ENCODE measurements at places on chromosomes 2 and 18.

DNA sequence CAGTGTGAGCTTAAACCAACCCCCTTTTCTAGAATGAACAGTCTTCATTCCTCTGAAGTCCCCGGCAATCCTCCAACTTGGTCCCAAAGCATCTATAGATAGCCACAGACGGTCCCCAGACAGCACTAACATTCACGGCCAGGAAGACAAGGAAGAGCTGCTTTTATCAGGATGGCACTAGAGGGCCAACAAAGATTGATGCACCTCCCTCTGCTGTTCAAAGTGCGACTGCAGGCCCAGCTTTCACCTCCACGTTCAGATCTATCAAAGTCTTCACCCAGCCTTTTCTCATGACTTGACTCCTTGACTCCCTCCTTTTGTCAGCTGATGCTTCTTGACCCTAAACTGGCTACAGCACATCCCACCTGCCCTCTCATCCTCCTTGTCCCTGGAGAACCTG lies 54.3 kb downstream of the RNF152 start:
- DNase-seq, result no peak

DNA sequence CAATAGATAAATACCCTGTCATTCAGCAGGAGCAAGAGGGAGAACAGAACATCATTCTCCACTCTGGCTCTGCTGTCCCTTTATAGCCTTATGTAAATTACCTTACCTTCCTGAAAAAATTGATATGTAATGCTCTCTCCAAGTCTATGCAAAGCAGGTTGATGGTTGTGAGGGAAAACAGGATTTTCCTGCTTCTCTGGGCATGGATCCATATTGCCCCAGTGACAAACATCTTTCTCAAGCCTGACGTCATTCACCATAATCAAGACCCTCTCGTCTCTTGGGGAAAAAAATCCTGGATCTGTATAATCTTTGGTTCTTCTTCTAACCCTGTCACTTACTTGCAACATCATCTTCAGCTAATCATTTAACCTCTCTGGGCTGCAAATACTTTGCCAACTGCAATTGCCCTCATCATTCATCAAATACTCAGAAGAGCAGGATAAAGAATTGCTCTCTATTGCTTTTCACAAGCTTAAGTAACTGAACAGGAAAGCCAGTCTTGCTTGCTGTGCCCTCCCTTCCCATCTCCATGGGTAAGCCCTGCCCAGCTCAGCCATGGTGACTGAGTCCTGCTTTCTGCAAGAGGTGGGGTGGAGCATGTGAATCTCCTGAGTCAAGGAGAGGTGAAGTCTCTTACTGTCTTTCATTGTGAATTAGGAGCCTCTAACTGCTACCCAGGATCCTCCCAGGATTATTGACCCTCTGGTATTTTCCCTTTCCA lies 123.7 kb upstream of the KLF7 start:
- DNase-seq, result no peak

DNA sequence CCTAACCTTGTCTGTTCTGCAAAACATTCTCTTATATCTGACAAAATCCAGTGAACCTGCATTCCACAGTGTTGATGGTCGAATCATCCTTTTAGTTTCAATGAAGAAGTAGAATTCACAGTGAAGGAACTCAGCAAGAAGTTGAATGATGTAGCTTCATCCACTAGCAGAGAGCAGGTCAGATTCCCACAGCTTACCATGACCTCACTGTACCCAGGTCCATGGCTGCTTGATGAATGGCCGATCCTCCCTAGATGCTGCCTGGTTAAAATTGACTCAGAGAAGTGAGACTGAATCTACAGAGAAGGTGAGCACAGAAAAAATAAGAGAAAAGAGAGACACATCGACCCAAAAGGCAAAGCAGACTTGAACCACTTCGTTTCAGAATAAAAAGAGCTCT lies 906.0 kb upstream of the CHAC2 start:
- DNase-seq, result no peak

DNA sequence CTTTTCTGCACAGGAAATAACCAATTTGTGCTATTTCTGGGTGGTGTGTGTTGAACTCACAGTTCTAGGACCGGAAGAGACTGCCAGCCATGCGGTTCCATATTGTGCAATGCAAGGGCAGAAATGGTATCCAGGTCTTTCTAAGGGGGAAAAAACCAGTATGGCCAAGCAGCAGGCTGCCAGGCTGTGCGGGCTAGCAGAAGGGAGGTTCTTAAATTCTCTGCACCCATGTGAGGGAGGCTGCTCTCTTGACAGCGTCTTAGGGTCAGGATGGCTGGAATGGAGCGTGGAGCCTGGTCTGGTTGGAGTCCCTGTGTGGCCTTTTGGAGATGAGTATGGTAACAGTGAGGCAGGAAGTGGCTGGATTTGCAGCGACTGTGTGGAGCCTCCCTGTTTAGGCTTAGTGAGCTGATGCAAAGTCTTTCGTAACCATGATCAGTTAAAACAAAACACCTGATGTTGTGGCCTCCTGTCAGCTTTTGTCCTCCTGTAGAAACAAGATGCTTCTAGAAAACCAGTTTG lies 52.6 kb downstream of the NCK2 start:
- no peak for DNase-seq

DNA sequence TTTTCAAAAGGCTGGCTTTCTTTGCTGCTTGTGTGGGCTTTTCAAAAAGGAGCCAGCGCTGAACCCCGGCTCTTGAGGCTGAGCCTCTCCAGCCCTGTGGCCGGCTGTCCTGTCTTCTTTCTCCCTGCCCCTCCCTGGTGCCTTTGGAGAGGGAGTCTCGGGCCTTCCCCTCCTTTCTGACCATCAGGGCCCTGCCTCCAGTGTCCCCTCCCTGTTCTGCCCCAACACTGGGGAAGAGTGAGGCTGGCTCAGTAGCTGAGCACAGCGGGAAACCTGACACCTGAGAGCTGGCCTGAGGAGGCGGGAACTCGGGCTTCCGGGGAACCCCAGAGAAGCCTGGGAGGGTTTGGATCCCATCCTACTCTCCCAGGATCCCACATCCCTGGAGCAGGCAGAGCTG lies 232.1 kb downstream of the LOXHD1 start:
- DNase-seq, result no peak

DNA sequence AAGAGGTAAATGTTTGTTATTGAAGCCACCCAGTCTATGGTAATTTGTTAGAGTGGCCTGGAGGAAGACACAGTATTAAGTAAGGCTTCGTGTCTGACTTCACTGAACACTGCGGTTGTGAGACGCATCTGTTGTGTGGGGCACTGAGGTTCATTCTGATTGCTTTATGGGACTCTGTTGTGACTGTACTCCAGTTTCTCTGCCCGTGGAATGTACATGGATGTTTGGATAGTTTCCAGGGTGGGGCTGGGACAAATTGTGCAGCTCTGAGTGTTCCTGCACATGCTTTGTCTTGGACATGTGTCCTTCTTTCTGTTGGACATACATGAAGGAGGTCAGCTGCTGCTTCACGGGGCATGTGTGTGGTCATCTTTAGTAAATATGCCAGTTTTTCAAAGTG lies 58.6 kb downstream of the ODC1 start:
- no peak for DNase-seq

- no peak for DNase-seq
Observed at GRCh38 chr2:64838817-64839216, 150.4 kb upstream of the SLC1A4 start.

DNA sequence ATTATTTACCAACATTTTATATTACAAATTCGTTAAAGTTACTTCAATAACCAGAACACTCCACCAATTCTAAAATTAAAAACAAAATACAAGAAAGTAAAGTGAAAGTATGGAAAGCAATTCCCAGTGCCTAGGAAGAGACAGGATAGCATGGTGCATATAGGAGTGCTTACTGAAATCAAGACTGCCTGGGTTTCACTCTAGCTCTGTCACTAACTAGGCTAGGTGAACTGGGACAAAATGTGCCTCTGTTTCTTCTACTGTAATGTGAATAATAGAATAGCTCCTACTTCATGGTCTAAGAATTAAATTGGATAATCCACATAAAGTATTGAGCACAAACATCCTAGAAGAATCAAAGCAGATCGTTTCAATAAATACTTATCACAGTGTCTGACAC lies 22.6 kb downstream of the STK17B start:
- no peak for DNase-seq

- DNase-seq, result peak; percentile 80
Observed at GRCh38 chr18:79405781-79406575, 10.2 kb downstream of the NFATC1 start.

GRCh38 chr18:55124078-55124763 lies 165.0 kb upstream of the CCDC68 start:
- DNase-seq, result no peak

DNA sequence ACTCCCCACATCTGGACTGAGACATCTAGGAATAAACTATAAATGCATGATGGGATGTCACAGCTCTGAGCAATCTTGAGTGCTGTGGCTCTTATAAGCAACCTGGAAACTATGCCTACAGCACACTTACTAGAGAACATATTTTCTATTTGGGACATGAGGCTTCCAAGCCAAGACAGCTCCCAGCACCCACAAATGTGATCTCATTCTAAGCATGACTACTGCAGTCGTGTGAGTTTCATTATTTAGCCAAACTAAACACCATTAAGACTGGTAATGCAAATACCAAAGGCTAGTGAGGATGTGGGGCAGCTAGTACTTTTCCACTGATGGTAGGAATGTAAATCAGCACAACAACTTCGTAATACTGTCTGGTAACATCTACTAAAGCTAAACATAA lies 72.5 kb downstream of the RTTN start:
- no peak for DNase-seq

DNA sequence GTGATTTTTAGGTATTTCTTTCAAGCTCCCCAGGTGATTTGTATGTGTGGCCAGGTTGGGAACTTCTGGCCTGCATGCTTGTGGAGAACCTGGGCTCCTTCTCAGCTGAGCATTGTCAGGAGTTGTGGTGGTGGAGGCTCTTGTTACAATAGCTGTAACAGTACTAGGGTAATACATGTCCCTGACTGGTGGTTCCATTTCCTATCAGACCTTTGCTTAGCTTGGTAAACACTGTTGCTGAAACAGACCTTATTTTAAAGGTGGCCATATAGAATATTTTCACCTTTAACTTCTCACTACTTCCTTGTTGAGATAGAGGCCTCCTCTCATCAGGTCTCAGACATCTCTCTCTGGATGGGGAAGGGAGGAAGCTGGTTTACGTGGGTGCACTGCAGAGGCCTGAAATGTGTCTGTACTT lies 79.2 kb downstream of the SETBP1 start:
- no peak for DNase-seq

DNA sequence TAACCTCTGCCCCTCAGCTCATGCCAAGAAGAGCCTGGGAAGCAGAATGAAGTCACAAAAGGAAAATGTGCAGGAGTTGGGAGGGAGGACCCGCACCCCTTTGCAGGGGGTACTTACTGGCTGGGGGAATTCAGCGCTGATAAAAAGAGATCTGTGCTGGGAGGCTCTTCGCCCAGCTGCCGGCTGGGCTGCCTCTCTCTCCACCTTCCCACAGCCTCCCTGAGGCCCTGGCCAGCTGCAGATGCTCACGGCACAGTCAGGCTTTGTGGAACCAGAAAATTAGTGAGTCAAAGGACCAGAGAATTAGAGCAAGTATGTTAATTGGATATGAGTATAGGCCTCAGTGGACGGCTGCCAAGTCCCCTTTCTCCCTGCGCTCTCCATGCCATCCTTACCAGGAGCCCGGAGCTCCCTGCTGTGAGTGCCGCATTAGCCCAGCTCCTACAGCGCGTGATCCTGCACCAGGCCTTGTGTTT lies 181.7 kb upstream of the SH3BP4 start:
- DNase-seq, result no peak

GRCh38 chr18:79558196-79558932 lies 121.2 kb upstream of the CTDP1 start:
- DNase-seq, result no peak

- no peak for DNase-seq
Observed at GRCh38 chr18:13809531-13810255, 14.3 kb upstream of the MC5R start.

- no peak for DNase-seq
Observed at GRCh38 chr2:144240656-144241339, 279.1 kb downstream of the ZEB2 start.

DNA sequence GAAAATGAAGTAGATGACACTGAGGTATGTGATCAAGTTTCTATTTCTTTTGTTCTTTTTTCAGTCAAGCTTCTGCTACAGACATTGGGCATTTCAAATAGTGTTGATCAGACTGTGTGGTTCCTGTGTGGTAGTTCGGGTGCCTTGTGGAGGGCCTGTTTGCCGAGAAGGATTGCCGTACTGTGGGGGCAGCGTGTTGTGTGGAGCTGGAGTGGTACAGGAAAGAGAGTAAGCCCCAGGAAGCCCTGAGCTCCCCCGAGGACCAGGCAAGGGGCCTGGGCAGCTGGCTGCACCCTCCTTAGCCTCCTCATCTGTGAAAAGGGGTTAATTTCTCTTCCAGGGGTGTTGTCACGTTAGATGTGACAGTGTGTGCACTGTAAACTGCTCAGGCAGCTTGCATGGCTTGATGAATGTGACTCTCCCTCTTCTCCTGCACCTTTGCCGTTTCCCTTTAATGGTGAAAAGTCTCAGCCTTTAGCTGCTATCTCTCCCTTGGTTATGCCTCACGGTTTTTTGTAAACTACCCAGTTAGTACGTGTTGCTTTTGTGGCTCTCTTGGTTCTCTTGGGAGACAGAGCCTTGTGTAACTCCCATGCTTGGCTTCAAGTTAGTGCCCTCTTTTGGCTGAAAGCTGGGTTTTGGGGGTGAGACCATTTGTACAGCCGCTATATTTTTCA lies 19.5 kb downstream of the C2orf74 start:
- DNase-seq, result no peak

Measured in T-helper 17 cell (primary cell).